Jurkat, Clone E6-1 (cell line): ENCODE measurements at places on chromosomes 4 and X.

DNA sequence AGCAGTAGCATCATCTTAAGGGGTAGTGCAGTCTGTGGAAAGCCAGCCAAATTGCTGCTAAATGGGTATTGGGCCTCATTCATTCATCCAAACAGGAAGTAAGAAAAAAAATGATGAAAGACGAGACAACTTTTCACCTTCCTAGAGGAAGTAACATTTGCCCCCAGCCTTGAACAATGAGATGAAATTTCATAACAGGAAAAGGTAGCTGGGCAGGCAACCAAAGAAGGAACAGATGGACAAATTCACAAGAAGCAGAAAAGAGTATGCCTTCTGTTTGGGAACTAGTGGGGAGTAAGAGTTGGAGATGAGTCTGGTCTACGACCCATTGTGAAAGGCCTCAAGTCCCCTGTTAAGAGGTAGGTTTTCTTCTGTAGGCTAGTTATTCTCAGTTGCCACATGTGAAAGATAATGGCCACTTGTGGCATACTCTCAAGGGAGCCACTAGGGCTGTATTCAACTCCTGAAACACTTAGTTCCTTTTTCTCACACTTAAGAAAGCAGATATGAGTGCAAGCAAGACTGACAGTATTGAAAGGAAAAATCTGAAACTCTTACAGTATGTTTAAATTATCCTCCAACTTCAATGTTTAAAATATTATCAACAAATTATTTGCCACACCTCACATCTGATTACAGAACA, 190.4 kb downstream of the AR start:
- no peak for DNase-seq

- no peak for DNase-seq
These were observed 110.7 kb upstream of the NKX1-1 start for GRCh38 chr4:1516881-1517480.

DNA sequence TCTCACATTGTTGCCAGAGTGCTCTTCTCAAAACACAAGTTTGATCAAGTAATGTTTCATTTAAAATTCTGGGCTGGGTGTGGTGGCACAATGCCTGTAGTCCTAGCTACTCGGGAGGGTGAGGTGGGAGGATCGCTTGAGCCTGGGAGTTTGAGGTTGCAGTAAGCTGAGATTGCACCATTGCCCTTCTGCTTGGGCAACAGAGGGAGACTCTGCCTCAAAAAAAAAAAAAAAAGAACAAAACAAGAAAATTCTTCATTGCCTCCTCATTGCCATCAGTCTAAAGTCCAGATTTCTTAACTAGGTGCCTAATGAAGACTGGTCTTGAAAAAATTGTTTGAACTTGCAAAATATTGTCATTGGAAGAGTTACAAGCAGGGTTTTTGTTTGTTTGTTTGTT, 120.1 kb downstream of the MFAP3L start:
- DNase-seq = no peak

DNA sequence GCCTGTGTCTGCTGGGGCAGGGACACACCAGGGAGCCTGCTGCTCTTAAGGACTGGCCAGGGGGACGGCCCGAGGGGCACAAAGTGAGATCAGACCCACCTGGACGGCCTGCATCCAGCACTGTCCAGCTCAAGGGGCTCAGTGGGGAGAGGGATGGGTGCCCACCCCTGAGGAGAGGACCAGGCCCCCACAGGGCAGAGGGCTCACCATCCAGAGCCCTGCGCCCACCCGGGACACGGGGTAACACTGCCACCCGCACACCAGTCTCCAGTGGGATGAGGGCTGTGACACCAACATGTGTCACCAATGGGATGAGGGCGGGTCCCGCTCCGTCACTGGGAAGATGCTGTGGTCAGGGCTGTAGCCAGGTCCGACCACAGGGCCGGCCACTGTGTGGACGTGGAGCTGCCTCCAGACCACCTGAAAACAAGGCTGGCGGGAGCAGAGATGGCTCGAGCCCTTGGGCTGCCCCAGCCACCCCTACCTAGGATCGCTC, 13.2 kb downstream of the DGKQ start:
- DNase-seq = no peak

- no peak for DNase-seq
These were observed 127.6 kb downstream of the AASDH start for GRCh38 chr4:56259655-56260054.

- DNase-seq = no peak
These were observed 79.2 kb upstream of the DKK2 start for GRCh38 chr4:107115185-107115847.

GRCh38 chr4:142264961-142265360, 581.1 kb downstream of the INPP4B start:
- no peak for DNase-seq
